ENCODE measurements at places on chromosomes 1 and 21.

- DNase-seq: no peak
Measured at GRCh38 chr1:1627829-1628753, 3.9 kb upstream of the MMP23B start.

GRCh38 chr1:35298464-35298863 lies 30.0 kb downstream of the ZMYM4 start:
- DNase-seq: peak; percentile 79

GRCh38 chr1:230735447-230735846 lies 11.7 kb upstream of the CAPN9 start:
- peak; percentile 84 for DNase-seq

GRCh38 chr1:179228783-179229213 lies 679 bp downstream of the ABL2 start:
- DNase-seq: peak; percentile 32

GRCh38 chr1:38291906-38292521 lies 245.4 kb upstream of the POU3F1 start:
- DNase-seq: no peak

GRCh38 chr1:175073633-175074032 lies 6.0 kb downstream of the TNN start:
- DNase-seq: no peak
